ENCODE measurements at places on chromosomes 2 and 18. TPM values are rescaled to one million over a fixed set of nuclear protein-coding genes. Genes with fewer than 3 reads are reported as not detected.

DNA sequence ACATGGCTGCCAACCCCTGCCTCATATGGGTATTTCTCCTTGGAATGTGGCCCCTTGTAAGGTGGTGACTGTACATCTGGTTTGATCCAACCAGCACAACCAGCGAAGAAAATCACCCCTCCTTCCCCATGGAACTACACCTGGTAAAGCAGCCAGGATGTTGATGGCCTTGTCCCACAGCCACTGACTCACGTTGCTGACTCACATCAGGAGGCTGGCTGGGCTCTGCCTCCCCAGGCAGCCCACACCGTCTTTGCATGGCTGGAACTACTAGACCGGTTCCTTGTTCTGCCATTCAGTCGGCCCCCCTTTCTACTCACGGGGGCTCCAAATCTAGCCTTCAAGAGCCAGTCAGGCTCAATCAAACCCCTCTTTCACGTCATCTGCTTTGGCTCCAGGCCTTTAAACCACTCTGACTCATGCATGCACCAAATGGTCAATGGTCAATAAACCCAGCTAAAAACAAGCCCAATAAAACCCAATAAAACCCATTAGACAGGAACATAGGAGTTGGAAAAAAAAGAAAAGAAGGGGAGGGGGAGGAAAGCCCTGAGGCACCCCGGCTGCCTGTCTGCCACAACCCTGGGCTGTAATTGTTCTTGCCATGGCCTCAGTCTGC is 114.8 kb downstream of the PLB1 start:
- peak; percentile 70 for DNase-seq

DNA sequence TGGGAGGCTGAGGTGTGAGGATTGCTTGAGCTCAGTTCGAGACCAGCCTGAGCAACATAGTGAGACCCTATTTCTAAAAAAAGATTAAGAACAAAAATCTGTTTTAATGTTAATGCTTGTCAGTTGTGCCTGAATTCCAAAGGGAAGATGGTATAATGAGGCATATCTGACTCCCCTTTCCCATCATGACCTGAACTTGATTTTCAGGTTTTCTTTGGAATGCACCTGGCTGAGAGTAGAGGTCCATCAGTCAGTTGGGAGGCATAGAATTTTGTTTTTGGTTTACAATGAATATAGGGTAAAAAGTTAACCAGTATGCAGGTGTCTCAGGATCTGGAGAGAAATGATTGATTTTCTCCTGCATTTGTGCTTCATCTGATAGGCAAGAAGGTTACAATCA is 20.4 kb downstream of the RPIA start:
- no peak for DNase-seq

GRCh38 chr2:232264081-232264480 is 114.5 kb upstream of the ALPP start:
- DNase-seq: no peak

- DNase-seq: no peak
These were observed 46.5 kb downstream of the SMAD4 start for GRCh38 chr18:51076503-51076902.

DNA sequence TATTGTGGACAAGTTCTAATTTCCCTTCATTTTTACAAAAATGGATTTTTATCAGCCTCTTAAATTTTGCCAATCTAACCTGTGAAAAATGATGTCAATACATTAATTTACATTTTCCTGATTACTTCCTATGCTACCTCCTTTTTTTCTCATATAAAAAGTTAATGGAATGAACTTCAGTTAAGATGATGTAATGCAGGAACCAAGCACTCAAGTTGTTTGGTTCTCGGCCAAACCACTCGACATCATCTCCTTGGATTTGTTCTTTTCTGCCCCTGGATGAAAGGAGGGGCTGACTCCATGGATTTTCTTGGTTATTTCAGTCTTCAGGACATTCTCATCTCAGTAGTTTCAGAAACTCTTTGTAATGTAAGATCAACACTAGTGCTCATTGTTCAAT is 253.1 kb upstream of the NXPH2 start:
- no peak for DNase-seq

GRCh38 chr2:98801286-98801685 is 70.4 kb upstream of the MGAT4A start:
- no peak for DNase-seq

DNA sequence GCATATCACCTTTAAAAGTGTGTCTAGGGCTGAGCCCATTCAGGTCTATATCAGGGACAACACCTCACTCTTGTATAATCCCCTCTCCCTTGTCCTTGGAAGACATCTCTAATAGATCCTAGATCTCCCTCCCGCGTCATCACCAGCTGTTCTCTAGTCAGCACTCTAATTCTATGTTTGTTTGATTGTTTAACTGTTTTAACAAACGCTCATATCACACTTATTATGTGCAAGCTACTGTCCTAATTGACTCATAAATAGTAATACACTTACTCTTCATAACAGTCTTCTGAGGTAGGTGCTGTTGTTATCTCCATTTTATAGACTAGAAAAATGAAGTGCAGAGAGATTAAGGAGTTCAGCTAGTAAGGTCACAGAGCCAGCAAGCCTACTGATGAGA is 1.6 kb upstream of the ERMN start:
- peak; percentile 29 for DNase-seq

GRCh38 chr2:54207666-54208195 is 48.3 kb downstream of the TSPYL6 start:
- DNase-seq: no peak

DNA sequence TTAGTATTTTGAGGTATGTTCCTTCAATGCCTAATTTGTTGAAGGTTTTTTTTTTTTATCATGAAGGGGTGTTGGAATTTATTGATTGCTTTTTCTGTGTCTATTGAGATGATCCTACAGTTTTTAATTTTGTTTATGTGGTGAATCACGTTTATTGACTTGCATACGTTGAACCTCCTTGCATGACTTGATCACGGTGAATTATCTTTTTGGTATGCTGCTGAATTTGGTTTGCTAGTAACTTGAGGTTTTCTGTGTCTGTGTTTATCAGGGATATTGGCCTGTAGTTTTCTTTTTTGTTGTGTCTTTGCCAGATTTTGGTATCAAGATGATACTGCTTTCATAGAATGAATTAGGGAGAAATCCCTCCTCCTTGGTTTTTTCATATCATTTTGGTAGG is 23.9 kb downstream of the CLIP4 start:
- no peak for DNase-seq

DNA sequence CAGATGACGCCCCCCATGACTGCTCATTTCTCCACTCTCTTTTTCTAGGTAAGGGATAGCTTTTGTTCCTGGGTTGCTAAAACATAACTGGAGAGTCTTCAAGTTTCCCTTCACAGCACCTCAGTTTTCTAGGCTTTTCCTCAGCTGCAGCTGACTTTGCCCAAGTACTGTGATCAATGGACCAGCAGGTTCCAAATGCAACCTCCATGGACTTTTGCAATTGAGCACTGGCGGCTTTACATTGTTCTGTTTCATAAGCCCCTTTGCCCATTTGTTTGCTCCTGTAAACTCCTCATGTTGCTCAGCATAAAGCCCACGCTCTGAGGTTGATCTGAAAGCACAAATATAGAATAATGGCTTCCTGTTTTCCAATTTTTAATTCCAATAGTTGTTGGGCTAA is 291.6 kb downstream of the IRS1 start:
- no peak for DNase-seq

ZC3H8 gene
- 18.7 TPM for total RNA-seq

ID2 gene
- 81.9 TPM for total RNA-seq

PLEKHH2 gene
- total RNA-seq: 0.64 TPM

TNS1 gene
- 0.40 TPM for total RNA-seq

GNAL gene
- total RNA-seq: not detected

DTNA gene
- total RNA-seq: 0.43 TPM

FAP gene
- not detected for total RNA-seq
